ENCODE measurements at places on chromosomes 4 and X.

DNA sequence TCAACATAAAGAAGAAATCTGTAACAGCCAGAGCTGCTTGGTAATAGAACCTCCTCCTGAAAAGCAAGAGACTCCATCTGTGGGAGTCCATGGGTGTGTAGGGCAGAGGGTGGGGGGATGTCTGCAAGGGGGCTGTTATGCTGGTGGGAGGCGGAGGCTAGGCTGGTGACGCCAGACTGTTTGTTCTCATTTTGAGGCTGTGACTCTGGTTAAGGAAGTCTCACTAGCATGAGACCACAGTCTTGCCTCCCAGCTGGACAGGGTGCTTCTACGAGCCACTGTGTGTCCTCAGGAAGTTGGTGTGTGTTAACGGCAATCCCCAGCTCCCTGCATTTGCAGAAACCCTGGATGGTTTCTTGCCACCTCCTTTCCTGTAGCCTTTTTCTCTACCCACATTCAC is 79.8 kb downstream of the NSUN7 start:
- no peak for DNase-seq

- DNase-seq, result no peak
Observed at GRCh38 chr4:148717988-148718387, 275.8 kb upstream of the NR3C2 start.

- DNase-seq, result no peak
Observed at GRCh38 chr4:111519683-111520082, 625.6 kb upstream of the FAM241A start.

DNA sequence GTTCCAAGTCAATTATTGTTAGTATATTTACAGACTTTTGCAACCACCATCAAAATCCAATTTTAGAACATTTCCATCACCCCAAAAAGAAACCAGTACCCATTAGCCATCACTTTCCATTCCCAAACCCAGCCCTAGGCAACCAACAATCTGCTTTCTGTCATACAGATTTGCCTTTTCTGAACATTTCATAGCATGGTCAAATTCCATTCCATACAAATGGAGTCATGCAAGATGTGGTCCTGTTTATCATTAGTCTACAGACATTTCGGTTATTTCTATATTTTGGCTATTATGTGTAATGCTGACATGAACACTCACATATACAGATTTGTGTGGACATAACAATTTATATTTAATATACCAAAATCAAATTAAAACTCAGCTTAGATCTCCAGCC is 508.7 kb downstream of the ZNF674 start:
- DNase-seq, result no peak

GRCh38 chrX:153649178-153649914 is 2.3 kb downstream of the DUSP9 start:
- DNase-seq, result no peak

Measured in activated effector memory CD4-positive, alpha-beta T cell treated with Interleukin-2 at 50 U/mL for 16 hours (primary cell).